ENCODE measurements at places on chromosomes 13 and 19. TPM values are rescaled to one million over a fixed set of nuclear protein-coding genes. Genes with fewer than 3 reads are reported as not detected.

GRCh38 chr13:110600261-110600819, 15.0 kb upstream of the NAXD start:
- no peak for DNase-seq

GRCh38 chr13:72656357-72656756, 71.1 kb downstream of the MZT1 start:
- DNase-seq = no peak

- DNase-seq = no peak
Measured at GRCh38 chr13:99909836-99910619, 61.5 kb downstream of the ZIC5 start.

Gene KLK12
- not detected for polyA plus RNA-seq

Gene PRSS57
- polyA plus RNA-seq = 0.19 TPM

Gene CYP4F2
- polyA plus RNA-seq = not detected

Gene LRCH1
- polyA plus RNA-seq = 17.4 TPM

DNA sequence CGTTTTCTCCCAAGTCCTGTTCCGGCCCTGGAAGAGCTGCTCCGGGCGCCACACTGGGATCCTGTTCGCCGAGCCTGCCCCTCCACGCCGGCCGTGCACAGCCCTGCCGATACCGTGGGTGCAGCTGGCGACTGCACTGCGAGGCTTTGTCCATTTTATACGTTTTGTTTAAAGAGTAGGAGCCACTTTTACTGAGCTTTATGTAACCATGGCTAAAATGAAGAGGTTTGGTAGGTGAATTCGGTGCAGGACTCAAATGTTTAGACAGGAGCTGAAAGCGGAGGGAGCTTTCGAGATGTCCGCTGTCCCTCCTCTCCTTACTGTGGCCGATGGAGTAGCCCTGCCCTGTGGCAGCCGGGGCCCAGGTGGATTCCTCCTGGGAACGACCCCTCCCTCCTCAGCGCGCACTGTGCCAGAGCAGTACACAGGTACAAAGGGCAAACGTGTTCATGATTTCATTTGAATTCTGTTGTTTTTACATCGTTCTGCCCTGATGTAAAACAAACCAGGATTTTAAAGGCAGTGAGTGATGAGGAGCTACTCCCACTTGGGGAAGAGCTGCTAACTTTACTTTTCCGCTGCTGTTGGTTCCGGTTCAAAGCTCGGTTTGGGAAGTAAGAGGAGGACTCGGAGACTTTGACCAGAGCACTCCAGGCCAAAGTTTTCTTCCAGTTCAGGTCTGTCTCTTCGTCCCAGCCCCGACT, 1.7 kb downstream of the COL4A2 start:
- DNase-seq = peak; percentile 61

Data from muscle of back (tissue), 13 donors.